ENCODE measurements at places on chromosomes 5 and 9.
A peak's percentile ranks its signal among the peaks of the same experiment; 100 is the strongest.

DNA sequence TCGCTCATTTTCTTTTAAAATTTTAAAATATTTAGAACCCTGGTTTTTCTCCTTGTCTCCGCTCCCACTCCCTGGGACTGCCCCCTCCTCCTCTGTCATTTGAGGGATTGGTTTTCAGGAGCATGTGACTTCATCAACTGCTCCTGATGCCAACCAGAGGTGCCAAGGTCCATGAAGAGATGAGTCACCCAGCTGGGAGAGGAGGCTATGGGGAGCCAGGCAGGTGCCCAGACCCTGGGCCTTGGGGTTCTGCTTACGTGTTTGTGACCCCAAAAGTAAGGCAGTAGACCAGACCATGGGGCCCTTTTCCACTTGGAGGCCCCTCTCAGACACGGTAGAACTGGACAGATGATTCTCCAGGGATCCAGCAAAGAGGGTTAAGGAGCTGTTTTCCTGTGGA, 167.0 kb downstream of the FGF18 start:
- ATAC-seq = no peak

DNA sequence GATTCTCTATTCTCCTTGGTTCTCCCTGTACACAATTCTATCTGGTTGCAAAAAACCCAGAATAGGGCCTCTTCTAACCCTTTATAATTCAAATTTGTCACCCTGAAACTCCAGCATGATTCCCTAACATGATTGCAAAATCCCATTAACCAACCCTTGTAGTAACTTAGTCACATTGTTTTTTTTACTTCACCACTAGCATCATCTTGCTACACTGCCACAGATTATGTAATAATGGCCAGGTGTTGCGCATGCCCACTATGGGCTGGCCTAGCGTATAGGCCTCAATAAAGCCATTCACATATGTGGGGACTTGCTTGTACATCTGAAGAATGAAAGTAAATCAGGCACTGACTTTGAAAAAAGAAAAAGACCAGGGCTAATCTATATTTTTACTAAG, 25.7 kb downstream of the FAM170A start:
- ATAC-seq = no peak

- no peak for ATAC-seq
These were observed 165.7 kb upstream of the DMRT1 start for GRCh38 chr9:675697-676370.

GRCh38 chr5:72822944-72823343, 6.5 kb downstream of the TNPO1 start:
- ATAC-seq = no peak

DNA sequence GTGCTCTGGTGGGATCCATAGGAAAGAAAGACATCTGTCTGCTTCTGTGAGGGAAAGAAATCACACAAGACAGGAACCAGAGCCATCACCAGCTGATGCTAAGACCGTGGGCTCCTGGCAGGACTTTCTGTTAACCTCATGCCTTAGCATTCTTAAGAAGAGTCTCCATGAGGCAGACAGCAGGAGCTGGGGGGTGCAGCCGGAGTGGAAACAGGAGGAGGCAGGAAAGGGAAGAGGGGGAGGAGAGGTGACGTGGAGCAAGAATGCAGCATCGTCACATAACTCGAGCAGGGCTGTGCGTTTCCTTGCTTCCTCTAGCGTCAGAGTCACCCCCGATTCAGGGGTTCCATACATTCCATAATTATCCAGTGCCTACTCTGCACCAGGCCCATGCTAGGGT, 53.6 kb downstream of the ERGIC1 start:
- ATAC-seq = no peak

- ATAC-seq = peak; percentile 30
These were observed 16.8 kb downstream of the STXBP1 start for GRCh38 chr9:127628758-127629467.

DNA sequence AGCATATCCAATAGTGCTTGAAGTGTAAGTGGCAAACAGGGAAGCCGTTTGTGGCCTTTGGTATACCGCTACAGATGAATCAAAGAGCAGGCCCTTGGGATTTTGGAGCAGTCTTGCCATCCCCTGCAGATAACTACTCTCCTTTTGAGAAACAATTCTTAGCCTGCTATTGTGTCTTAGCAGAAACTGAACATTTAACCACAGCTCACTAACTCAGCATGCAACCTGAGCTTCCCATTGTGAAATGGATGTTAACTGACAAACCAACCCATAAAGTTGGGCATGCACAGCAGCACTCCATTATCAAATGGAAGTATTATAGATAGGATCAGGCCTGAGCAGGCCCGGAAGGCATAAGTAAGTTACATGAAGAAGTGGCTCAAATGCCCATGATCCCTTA, 315.3 kb upstream of the PTGER4 start:
- no peak for ATAC-seq

DNA sequence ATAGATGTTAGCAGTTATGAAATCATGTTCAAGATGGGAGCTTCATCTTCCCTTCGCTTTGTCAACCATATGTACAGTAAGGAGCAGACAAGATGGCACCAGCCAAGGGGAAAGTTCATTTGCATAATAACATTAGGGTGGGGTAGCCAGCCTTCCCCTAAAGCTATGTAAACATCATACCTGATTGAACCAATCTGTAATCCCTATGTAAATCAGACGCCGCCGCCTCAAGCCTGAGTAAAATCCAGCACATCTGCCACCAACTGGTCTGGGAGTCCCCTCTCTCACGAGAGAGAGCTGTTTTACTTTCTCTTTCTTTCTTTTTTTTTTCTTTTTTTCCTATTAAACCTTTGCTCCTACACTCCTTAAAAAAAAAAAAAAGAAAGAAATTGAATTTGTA, 30.8 kb upstream of the REEP2 start:
- no peak for ATAC-seq

GRCh38 chr5:1799602-1800471, at the start of gene MRPL36:
Gene MRPL36, minus strand, starts transcription at chr5:1799837. Its CDS starts 902 bp downstream, at chr5:1798935.
- peak; percentile 78 for ATAC-seq

GRCh38 chr5:168184103-168184502, 107.3 kb upstream of the WWC1 start:
- ATAC-seq = no peak

DNA sequence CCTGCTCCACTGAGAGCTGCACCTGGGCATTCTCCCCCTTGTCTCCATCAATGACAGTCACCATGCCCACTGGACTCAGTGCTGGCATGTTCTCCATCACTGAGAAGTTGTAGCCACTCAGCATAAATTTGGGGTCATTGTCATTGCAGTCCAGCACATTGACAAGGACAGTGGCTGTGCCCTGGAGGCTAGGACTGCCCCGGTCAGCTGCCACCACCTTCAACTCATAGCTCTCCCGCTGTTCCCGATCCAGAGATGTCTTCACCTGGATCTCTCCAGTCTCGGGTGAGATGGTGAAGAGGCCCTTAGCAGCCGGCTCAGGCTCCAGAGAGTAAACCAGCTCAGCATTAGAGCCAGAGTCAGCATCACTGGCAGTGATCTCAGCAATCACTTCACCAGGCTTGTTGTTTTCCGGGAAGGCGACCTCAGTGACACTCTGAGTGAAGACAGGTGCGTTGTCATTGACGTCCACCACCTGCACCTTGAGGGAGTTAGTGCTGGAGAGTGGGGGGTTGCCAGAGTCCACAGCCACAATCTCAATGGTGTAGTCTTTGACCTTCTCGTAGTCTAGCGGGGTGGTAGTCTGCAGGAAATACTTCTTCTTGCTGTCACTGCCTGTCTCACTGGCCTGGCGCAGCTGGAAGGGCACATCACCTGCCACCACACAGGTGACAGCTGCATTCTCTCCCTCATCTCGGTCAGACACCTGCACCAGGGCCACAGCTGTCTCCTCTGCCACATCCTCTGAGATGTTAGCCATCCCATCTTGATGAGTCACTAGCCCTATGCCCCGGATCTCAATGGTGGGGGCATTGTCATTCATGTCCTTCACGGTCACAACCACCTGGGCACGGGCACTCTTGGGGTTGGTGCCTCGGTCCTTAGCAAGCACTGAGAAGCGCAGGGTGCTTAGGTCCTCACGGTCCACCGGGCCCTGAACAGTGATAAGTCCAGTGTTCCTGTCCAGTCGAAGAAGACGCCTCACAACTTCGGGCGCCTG, 13.5 kb downstream of the PCDH1 start:
- no peak for ATAC-seq

- ATAC-seq = no peak
These were observed 41.6 kb upstream of the VDAC1 start for GRCh38 chr5:134046330-134046729.

GRCh38 chr5:151811593-151812321, 40.0 kb downstream of the G3BP1 start:
- ATAC-seq = no peak

GRCh38 chr9:72554221-72554641, 32.8 kb downstream of the TMC1 start:
- ATAC-seq = peak; percentile 74

DNA sequence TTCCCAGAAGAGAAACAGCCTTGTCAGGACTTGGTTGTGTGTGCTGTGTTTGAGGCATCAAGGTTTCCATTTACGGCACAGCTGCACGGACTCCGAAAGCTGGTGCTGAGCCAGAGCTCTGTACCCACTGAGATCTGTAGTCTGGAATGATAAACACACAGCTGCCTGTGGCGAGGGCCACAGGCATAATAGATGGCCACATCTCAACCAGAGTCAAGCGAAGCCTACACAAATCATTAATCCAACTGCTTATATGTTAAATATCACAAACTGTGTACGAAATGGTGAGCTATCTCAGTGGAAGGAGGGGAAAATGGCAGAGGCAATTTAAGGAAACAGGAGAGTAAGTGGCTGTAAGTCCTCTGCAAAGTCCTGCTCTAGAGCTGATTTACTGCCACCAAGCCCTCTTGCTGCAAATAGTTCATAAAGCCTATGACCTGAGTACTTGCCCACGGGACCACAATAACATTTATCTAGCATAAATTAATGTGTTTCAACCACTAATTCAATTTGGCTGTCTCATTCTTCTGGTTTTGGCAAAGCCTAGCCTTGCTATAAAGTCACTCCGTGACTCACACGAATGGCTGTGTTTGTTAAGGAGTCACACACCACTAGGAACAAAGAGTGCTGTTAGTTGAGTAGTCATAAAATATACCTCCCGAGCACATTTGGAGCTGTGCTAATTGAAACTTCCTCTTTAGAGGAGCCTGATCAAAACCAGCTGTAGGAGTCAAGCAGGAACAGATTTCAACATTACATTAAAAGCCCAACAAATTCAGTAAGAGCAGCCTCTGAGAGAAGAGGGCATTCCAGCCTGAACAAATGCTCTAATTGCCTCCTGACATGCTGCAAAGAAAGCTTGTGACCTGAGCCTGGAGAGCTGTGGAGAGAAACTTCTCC, 738.6 kb upstream of the ZNF608 start:
- peak; percentile 66 for ATAC-seq

DNA sequence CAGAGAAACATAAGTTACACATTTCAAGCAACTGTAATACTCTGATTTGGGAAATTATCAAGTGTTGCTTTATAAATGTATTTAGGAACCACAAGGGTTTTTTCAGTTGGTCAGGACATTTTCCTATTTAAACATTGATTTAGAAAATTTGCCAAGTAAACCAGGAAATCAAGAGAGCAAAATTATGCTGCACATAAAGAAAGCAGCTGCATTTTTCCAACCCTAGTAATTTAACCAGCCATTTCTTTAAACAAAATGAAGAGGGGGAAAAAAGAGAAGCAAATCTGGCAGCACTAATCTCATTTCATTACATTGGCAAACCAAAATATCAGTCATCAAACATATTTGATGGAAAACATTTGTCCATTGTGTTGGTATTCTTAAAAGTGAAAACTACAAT, 271.4 kb downstream of the TLE1 start:
- no peak for ATAC-seq

DNA sequence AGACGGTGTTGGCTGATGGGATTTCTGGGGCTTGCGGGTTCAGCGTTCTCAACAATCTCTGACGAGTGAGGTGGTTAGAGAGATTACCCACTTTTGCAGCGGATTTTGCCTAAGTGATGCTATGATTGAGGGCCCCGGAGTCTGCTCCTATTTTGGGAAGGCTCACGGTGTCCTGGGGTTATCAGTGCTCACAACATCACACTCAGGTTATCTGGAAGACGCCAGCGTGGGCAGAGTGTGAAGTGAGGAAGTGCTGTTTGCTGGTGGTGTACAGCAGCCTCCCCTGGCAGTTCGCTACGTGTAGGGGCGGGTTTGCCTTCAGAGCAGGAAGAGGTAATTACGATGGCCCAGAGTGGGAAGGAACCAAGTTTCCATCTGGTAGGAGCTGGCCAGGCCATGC, 341.2 kb upstream of the IRX2 start:
- no peak for ATAC-seq

DNA sequence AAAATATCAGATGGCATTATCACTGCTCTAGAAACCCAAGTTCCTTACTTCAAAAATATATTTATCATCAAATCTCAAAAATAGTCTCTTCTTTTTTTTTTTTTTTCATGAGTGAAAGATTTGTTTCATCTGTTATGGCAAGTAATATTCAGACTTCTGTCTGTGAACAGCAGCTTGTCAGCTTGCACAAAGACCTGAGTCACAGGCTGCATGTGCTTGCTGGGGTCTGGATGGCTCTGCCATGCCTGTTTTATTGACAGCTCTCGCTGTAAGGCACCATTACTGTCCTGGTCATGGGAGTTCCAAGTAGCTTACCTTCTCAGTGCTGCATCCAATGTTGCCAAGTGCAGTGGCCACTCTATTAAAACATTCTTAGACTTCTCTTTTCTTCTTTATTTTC, 456.4 kb downstream of the GADD45G start:
- no peak for ATAC-seq

DNA sequence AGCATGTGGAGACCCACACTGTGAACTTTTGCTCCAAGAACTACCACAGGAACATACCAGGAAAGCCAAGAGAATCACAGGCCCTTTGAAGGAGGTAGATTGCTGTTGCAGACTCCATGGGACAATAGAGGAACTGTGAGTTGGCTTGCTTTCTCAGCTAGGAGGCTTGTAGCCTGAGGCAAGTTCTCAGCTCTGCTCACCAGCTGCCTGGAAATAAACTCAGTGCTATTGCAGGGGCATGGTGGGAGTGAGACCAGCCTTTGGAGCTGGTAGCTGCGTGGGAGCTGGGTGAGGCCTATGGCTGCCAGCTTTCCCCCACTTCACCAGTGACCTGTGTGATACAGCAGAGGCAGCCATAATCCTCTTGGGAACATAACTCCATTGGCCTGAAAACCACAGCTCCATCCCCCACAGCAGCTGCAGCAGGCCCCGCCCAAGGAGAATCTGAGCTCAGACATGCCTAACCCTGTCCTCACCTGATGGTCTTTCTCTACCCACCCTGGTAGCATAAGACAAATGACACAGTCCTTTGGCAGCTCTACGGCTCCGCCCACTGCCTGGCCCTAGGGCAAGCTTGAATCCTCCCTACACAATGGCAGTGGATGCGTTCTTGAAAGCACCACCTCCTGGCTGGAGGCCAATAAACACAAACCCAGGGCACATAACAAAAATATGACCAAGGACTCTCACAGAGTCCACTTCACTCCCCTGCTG, 389.5 kb downstream of the KIF4B start:
- no peak for ATAC-seq

DNA sequence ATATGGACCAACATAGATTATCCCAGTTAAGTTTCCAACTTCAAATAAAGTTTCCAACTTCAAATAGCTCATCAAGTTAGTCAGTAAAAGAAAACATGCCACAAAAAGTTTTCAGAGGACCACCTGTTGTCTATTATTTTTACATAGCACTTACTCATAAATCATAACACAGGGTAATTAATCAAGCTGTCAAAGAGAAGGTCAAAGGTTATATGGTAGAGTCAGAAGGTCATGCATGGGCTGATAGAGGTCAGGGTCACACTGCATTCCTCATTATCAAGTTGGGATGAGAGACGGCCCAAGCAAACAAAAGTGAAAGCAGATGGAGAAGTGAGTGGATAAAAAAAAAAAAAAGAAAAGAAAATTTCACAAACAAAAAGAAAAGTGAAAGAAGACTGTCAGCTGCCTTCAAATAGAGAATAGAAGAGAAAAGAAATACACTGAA, 145.5 kb upstream of the POU5F2 start:
- no peak for ATAC-seq

All from motor neuron (in vitro differentiated cells).